ENCODE measurements at places on chromosomes 3 and 15. TPM values are rescaled to one million over a fixed set of nuclear protein-coding genes. Genes with fewer than 3 reads are reported as not detected.

The SLC9A9 gene
- total RNA-seq, result 0.71 TPM

The C2CD4A gene
- total RNA-seq, result 3.1 TPM

The OR5K4 gene
- total RNA-seq, result not detected

The GOLGA6L6 gene
- total RNA-seq, result not detected

The NPAP1 gene
- 0.09 TPM for total RNA-seq

- no peak overlapping the region for H3K27ac ChIP-seq
- no peaks in the 10 kb centered on the region for H3K36me3 ChIP-seq
- DNase-seq, result no peak
- H3K4me3 ChIP-seq, result no peak overlapping the region
- no peaks in the 10 kb centered on the region for H3K27me3 ChIP-seq
- no peaks in the 10 kb centered on the region for H3K4me1 ChIP-seq
These were observed 914 bp upstream of the PTH1R start for GRCh38 chr3:46876313-46877300.

DNA sequence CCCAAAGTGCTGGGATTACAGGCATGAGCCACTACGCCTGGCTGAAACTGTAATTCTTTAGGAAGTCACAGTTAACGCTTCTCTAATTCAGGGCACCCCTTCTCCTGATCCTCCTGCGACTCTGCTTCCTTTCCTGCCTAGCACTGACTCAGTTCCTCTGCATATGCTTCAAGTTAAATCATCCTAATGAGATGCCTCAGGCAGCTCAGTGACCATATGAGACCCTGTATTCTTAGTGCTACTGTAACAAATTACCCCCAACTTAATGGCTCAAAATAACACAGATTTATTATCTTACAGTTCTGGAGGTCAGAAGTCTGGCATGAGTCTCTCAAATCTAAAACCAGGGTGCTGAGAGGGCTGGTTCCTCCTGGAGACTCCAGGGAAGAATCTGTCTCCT lies 271.8 kb upstream of the LYSMD4 start:
- no peak overlapping the region for H3K27ac ChIP-seq
- no peaks in the 10 kb centered on the region for H3K27me3 ChIP-seq
- no peak for DNase-seq
- no peaks in the 10 kb centered on the region for H3K4me1 ChIP-seq

GRCh38 chr3:197029511-197030167 lies at the start of gene MELTF:
TSS of gene MELTF (minus strand) at chr3:197029817. CDS start at chr3:197029702, 115 bp downstream.
- no peak within 1 kb of the TSS for H3K27ac ChIP-seq
- H3K36me3 ChIP-seq, result no peaks in the 10 kb centered on the region

- no peak overlapping the region for H3K4me3 ChIP-seq
- no peaks in the 10 kb centered on the region for H3K27me3 ChIP-seq
- no peak overlapping the region for H3K27ac ChIP-seq
- no peaks in the 10 kb centered on the region for H3K36me3 ChIP-seq
These were observed 5.2 kb downstream of the SNX1 start for GRCh38 chr15:64100958-64101357.

DNA sequence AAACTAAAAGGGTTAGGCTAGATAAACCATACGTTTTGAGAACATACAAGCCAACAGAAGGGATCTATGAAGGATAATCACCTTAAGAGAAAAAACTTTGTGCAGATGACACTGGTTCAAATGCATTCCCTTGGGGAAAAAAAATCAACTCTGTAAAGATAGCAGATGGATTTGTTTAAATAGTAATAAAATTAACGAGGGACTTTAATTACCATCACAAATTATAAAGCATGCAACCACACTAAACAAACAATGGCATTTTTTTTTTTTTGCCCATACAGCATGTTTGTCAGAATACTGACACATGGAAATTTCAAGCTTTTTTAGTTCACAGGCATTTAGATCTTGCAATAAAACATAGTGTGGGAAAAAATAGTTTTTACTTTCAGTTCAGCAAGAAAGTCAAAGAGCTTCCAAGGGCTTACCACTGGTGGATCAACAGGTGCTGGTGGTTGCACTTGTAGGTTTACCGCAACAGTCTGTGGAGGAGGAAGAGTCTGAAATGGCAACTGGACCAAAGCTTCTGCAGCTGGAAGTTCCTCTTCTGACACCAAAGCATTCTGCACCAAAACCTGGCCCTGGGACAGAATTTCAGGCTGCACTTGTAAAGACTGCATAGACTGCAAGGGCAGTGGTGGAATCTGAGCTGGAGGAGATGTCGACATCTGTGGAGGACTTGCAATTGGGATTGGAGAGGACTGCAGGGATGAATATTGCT lies 53.1 kb downstream of the PHC3 start:
- no peaks in the 10 kb centered on the region for H3K27me3 ChIP-seq
- no peaks in the 10 kb centered on the region for H3K4me1 ChIP-seq
- no peak overlapping the region for H3K27ac ChIP-seq
- no peaks in the 10 kb centered on the region for H3K36me3 ChIP-seq

- H3K36me3 ChIP-seq, result peaks cover 3% of the 10 kb centered on the region
- DNase-seq, result no peak
- H3K27me3 ChIP-seq, result no peaks in the 10 kb centered on the region
- H3K27ac ChIP-seq, result peak overlapping the region; percentile 65
- peak overlapping the region; percentile 73 for H3K4me3 ChIP-seq
These were observed 897 bp downstream of the RAD54L2 start for GRCh38 chr3:51539291-51539941.

DNA sequence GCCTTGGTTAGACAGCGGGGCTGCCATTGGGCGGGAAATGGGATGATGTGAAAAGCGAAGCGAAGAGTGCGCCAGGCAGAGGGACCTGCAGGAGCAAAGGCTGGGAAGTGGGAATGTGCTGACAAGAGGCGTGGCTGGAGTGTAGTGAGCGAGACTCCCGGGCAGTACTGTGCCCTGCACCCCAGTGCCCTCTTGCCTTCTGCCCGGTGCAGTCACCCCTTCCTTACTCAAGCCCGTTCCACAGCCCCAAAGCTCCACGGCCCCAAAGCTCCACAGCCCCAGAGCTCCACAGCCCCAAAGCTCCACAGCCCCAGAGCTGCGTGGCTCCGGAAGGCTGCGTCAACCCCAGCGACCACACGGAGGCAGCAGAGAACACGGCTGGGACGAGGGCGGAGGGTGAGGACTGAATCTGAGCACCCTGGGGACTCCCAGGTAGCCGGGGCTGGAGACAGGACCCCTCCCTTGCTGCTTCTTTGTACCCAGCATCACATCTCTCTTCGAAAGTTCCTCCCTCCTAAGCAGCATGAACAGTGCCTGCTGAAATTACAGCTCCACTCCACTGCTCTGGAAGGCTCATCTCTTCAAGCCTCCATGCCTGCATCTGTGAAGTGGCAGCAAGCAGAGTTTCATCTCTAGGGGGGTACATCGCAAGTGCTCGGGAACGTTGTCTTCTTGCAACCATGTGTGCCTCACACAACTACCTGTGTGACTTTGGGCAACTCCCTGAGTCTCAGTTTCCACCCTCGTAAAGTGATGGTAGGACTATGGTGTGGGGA lies 108.9 kb downstream of the FBLN2 start:
- peak; percentile 26 for DNase-seq
- H3K4me3 ChIP-seq, result no peak overlapping the region
- peaks cover 5% of the 10 kb centered on the region for H3K27me3 ChIP-seq
- H3K36me3 ChIP-seq, result no peaks in the 10 kb centered on the region
- H3K4me1 ChIP-seq, result no peaks in the 10 kb centered on the region

DNA sequence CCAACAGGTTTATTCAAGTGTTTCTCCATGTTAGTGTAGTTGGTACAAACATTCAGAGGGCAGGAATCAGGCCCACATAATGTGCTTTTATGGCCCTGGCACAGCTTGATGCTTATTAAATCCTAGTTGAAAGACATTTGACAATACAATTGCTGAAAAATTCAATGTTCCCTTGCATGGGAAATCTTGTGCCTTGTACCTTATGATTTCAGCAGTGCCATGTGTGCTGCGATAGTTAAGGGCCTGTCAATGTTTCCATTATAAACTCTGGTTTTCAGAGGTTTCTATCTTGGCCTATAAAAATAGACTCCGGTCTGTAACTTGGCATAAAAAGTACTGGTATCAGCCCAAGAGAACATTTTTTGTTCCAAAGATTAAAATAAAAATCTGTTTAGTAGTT lies 207.2 kb downstream of the TBC1D5 start:
- H3K36me3 ChIP-seq, result no peaks in the 10 kb centered on the region
- no peak overlapping the region for H3K27ac ChIP-seq
- no peaks in the 10 kb centered on the region for H3K27me3 ChIP-seq
- no peak overlapping the region for H3K4me3 ChIP-seq

DNA sequence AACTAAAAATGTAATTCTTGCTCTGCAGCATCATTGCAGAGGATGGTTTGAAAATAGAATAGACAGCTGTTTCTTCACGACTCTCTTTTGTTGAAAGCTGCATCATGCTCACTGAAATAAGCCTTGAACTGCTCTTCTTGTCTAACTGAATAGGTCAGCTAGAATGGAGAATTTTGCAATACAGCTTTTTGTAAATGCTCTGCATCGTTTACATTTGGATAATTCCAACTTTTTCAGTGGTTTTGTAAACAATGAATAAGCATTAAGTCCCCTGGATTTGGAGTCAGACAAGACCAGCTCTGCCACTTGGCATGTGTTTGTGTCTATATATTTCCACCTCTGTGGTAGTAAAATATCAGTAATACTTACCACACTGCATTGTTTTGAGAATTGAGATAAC lies 95.2 kb downstream of the PLSCR2 start:
- no peaks in the 10 kb centered on the region for H3K4me1 ChIP-seq
- H3K36me3 ChIP-seq, result no peaks in the 10 kb centered on the region
- no peak overlapping the region for H3K4me3 ChIP-seq
- H3K27ac ChIP-seq, result no peak overlapping the region
- DNase-seq, result no peak
- no peaks in the 10 kb centered on the region for H3K27me3 ChIP-seq

All from pancreas (tissue), 10 donors.